ENCODE measurements at places on chromosomes 2 and 18.

DNA sequence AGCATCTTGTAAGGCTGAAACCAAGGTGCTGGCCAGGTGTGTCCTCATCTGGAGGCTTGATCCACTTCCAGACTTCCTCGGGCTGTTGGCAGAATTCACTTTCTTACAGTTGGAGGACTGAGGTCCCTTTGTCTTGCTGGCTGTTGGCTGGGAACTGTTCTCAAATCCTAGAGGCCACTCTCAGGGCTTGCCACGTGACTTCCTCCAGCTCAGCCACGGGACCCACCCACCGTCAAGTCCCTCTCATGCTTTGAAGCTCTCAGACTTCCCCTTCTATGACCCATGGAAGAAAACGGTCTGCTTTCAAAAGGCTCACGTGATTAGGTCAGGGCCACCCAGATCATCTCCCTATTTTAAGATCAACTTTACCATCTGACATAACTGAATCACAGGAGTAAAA, 77.1 kb downstream of the SMAD4 start:
- no peak for DNase-seq

GRCh38 chr18:58581265-58581664, 47.6 kb downstream of the ALPK2 start:
- peak; percentile 99 for DNase-seq

GRCh38 chr2:197800091-197800490, 4.3 kb upstream of the PLCL1 start:
- no peak for DNase-seq

GRCh38 chr2:216904974-216905373, 45.1 kb upstream of the TNP1 start:
- DNase-seq, result no peak

DNA sequence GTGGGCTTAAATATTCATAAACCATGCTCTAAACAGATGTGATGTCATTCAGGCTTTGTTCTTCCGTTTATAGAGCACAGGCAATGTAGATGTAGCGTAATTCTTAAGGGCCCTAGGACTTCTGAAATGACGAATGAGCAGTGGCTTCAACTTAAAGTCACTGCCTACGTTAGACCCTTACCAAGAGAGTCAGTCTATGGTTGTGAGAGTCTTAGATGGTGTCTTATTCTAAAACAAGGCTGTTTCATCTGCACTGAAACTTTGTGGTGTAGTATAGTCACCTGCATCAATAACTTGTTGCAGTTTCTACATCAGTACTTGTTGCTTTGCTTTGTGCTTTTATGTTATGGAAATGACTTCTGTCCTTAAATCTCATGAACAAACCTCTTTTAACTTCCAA, 56.0 kb downstream of the PIK3C3 start:
- DNase-seq, result no peak

GRCh38 chr18:10923551-10924070, 225.8 kb downstream of the PIEZO2 start:
- DNase-seq, result peak; percentile 10

DNA sequence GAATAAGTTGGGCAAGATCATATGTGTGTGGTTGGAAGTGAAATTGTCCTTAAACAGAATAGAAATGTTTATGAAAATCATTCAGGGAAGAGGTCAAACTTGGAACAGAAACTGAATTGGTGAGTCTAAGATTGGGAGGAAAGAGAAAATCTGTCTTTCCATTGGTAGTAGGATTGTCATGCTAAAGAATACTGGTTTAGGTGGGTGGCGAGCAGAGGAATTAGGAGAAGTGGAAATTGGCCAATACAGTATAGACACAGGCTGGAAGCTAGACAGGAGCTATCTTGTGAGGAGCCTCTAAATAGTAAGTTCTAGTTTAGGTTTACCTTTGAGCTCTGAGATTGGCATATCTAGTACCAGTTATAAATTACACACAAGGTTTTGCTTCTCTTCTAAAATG, 80.9 kb upstream of the KYNU start:
- DNase-seq, result no peak

DNA sequence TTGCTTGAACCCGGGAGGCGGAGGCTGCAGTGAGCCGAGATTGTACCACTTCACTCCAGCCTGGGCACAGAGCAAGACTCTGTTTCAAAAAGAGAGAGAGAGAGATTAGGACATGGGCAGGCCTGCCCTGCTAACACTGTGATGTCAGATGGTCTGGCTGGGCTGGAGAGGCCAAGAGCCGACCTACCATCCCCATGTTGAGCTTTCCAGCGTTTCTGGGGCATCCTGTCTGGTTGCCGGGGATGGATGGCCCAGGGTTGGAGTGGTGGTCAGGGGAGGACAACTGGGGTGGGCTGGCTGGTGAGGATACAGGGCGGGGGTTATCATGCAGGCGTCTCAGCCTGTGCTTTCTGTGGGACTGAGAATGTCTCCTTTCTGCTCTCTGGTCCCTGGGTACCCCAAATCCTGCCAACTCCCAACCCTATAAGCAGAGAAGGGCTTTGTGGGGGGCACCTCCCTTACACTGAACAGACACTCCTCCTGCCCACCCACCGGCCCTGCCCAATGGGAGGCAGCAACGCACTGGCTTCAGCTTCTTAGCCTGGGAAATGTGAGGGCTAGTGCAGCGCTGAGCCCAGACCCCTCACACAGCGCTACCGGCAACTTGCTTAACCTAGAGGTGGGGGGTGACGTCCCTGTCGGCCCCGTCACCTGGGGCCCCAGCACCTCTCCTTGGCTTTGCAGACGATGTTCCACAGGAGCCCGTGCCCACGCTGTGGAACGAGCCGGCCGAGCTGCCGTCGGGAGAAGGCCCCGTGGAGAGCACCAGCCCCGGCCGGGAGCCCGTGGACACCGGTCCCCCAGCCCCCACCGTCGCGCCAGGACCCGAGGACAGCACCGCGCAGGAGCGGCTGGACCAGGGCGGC, 5.4 kb downstream of the SNORC start:
- DNase-seq, result no peak

- no peak for DNase-seq
These were observed 558 bp downstream of the DNAJC10 start for GRCh38 chr2:182716650-182716979.

DNA sequence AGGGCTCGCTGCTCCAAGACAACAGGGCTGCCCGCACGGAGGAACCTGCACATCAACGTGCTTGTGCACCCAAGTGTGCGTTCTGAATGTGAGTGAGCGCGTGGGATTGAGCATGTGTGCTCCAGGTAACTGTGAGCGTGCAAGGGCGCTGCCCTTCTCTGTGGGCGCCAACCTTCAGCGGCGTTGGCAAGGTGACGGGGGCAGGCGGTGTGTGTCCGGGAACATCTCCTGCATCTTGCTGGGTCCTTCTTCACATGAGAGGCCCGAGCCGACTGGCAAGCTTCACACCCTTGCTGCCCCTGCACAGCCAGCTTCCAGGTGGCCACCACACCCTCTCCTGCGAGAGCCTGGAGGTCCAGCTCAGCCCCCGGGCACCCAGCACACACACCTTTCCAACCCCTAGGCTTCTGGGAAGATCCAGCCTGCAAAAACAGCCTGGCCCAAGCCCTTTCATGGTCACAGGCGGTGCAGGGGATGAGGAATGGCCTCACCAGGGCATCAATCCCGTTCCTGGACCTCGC, 220.9 kb downstream of the HDAC4 start:
- no peak for DNase-seq

- peak; percentile 20 for DNase-seq
These were observed 25.0 kb upstream of the RNF103 start for GRCh38 chr2:86648681-86649080.

GRCh38 chr2:221552291-221552690, 19.8 kb downstream of the EPHA4 start:
- DNase-seq, result no peak

GRCh38 chr2:168060986-168061750, 186.2 kb downstream of the STK39 start:
- DNase-seq, result peak; percentile 58
